NCI-H1436 (cell line): ENCODE measurements at places on chromosomes 2 and 18.
A peak's percentile ranks its signal among the peaks of the same experiment; 100 is the strongest.

GRCh38 chr2:72676341-72677025 lies 149.3 kb downstream of the EXOC6B start:
- no peak for DNase-seq

GRCh38 chr2:45669032-45669486 lies 17.6 kb downstream of the PRKCE start:
- DNase-seq: no peak

GRCh38 chr2:88580088-88580487 lies 47.2 kb downstream of the EIF2AK3 start:
- no peak for DNase-seq

GRCh38 chr18:72848503-72849237 lies 19.1 kb downstream of the NETO1 start:
- DNase-seq: no peak

GRCh38 chr18:27549335-27550039 lies 364.4 kb upstream of the CHST9 start:
- DNase-seq: no peak

DNA sequence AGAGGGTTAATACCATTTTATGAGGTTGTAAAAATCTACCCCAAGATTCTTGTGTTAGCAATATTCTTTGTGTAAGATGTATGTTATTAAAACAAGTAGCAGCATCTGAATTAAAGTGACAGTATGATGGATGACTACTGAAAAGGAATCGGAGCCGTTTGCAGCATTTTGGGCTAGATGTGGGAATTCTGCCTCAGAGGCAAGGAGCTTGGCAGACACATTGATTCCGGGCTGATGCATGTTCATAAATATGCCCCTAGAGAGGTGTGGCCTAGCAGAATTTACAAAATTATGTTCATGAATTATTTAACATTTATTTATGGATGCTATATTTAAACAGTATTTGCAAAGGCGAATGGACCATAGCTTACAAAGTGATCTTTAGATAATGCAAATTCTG lies 389.0 kb upstream of the ETAA1 start:
- DNase-seq: no peak

GRCh38 chr2:68925295-68925896 lies 27.3 kb downstream of the GKN2 start:
- peak; percentile 52 for DNase-seq

GRCh38 chr2:179262077-179262660 lies 2.5 kb downstream of the SESTD1 start:
- DNase-seq: no peak

DNA sequence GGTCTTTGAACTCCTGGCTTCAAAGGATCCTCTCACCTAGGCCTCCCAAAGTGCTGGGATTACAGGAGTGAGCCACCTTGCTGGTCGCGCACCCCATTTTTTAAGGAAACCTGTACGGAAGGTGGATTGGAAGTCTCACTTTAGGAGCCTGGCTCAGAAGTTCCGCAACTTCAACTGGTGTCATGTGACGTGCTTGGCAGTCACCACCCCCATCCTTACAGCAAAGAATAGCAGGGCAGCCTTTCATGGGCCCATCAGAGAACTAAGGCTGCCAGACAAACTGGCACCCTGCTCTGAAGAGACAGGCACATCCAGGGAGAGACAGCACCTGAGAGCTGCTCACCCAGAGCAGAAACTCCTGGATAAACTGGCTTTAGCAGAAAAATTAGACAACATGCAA lies 3.3 kb upstream of the SLC66A2 start:
- DNase-seq: no peak

- no peak for DNase-seq
These were observed 259.4 kb downstream of the RAD51AP2 start for GRCh38 chr2:17258861-17259260.

DNA sequence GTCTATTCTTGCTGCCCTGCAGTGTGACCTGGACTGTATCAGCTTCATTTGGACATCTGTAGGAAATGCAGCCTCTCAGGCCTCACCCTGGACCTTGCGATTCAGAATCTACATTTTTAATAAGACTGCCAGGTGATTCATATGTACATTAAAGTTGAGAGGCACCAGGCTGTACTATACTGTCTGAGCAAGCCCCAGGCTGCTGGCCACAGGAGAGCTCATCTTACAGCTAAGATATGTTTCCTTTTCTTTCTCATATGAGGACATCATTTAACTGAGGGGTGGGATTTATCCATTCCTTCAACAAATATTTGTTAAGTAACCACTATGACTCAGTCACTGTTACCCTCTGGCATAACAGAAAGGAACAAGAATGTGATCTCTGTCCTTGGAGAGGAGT lies 78.2 kb upstream of the GCFC2 start:
- DNase-seq: no peak

DNA sequence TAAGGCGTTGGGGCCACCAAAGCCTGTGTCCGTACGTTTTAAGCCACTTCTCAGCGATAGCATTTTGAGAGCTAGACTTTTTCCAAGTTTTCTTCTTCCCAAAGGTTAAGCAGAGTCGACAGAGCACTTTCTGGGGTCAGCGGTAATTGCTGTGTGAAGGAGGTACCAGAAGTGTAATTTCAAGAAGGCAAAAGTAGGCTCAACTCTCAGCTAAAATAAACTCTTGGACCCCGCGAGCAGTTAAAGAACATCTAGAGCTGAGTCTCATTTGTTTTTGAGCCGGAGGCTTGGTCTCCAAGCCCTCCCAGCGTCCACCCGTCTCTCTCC lies 1.9 kb upstream of the PAX3 start:
- DNase-seq: no peak

DNA sequence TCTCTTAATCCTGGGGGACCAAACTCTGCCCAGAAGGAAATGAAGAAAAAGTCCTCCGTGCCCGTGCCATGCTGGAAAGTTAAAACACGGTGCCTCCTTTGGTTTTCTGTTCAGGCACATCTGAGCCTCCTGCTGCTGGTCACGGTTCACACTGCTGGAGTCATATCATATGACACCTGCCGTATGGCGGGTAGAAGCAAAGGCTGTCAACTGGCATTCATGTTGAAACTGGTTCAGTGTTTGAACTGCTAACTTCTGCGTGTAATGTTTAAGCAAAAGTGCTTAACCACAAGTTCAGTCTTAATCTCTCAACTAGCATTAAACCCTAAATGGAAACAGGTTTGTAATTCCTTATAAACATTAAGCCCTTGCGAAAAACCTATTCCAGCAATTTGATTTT lies 3.1 kb downstream of the STK39 start:
- DNase-seq: peak; percentile 18
